Cardiac fibroblast (primary cell): ENCODE measurements at places on chromosomes 2 and 18.

DNA sequence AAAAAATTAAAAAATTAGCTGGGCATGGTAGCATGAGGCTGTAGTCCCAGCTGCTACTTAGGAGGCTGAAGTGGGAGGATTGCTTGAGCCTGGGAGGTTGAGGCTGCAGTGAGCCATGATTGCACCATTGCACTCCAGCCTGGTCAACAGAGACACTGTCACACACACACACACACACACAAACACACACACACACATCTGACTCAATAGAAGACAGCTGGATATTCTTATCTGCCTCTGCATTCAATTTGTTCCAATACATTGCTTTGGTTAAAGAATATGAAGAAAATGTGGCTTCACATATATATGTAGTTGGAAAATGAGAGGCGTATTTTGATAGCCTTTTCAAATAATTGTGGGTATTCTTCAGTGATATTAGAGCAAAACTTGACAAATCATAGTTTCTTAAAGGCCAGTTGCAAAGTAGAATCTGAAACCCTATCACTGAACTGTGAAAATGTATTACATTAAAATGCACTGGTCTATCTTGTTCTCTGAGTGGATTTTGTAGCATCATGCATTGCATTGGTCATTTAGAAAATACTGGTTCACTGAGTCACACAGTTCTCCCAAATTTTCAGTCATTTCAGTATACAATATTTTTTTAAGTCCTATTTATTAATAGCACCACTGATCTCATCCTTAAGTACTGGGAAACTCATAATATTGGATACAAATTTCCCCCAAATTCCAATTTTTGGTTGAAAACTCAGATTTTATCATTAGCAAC is 140.9 kb downstream of the MCFD2 start:
- DNase-seq = no peak

GRCh38 chr2:45583977-45584376 is 27.1 kb downstream of the SRBD1 start:
- DNase-seq = no peak

DNA sequence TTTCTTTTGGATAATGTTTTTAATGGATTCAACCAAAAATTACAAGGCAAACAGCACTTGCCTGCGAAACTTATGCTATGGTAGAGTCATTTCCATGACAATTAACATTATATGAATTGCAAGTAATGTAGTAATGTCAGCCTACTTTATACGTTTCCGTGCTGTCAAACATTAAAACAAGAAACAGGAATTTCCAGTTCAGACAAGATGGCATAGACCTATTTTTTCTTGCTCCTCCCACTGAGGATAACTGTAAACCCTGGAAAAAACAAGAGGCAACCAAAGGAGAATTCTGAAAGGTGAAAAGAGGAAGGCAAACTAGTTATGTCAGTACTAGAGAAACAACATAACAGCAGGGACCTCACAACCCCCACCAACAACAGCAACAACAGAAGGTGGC is 170.7 kb downstream of the DIS3L2 start:
- DNase-seq = no peak

DNA sequence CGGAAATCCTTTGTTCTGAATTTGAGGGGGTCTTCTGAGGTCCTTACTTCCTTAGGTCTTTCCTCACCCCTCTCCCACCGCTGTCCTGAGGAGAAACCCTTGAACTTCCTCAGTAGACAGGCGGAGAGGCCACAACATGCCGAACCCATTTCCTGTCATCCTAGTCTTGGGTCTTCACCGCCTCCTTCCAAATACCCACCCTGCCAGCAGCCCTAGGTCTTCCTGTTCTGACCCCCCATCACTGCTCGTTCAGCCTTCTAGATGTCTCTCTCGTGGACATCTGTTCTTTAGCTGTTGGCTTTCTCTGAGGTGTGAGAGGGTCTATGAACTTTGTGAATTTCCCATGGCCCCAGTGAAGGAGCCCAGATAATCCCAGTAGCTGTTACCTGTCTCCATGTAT is 27.2 kb upstream of the CYP27A1 start:
- no peak for DNase-seq

DNA sequence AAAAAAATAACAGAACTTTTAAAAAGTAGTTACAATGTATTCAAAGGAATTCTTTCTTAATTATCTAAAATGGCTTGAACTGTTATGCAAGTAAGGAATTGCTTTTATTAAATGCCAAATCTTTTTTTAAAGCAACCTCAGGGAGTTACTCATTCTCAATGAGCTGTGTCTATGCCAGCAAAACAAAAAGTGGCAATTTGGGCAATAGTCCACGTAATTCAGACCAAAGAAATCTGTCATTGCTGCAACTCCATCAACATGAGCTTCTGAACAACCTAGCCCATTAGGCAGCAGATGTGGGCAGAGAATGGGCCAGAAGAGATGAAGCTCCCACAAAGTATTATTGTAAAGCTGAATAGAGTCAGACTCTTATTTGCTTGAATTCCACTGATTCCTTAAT is 118.4 kb downstream of the ALK start:
- DNase-seq = peak; percentile 3

DNA sequence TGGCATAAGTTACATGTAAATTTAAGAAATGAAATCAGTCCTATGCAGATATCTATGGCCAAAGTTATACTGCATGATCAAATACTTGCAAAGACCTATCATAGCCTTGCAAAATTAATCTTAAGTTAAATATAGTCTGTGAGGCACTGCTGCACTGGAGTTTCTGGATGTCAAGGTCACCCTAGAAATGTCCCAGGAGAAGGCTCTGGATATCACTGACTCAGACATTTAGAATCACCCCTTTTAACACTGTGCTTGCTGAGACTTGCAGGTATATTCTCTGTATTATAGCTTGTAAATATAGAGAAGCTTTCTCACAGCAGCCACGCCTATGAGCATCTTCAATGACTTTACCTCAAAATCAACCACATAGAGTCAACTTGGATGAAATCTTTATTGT is 51.5 kb downstream of the ETAA1 start:
- DNase-seq = no peak

DNA sequence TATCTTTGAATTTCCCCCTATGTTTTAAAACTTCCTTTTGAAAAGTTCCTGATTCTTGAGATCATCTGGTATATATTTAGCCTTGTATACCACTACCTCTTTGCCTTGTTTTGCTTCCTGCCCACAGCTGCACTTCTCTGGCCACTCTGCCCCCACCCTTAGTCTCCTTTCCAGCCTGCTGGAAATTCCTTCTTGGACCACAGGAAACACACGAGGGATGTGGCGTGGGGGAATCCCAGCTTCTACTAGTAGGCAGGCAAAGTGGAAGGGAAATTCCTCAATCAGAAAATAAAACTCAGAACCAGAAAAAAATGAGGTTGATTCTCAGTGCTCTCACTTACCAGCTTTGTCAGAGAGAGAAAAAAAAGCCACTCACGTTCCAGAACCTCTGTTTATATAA is 13.4 kb downstream of the IL18RAP start:
- DNase-seq = peak; percentile 49

DNA sequence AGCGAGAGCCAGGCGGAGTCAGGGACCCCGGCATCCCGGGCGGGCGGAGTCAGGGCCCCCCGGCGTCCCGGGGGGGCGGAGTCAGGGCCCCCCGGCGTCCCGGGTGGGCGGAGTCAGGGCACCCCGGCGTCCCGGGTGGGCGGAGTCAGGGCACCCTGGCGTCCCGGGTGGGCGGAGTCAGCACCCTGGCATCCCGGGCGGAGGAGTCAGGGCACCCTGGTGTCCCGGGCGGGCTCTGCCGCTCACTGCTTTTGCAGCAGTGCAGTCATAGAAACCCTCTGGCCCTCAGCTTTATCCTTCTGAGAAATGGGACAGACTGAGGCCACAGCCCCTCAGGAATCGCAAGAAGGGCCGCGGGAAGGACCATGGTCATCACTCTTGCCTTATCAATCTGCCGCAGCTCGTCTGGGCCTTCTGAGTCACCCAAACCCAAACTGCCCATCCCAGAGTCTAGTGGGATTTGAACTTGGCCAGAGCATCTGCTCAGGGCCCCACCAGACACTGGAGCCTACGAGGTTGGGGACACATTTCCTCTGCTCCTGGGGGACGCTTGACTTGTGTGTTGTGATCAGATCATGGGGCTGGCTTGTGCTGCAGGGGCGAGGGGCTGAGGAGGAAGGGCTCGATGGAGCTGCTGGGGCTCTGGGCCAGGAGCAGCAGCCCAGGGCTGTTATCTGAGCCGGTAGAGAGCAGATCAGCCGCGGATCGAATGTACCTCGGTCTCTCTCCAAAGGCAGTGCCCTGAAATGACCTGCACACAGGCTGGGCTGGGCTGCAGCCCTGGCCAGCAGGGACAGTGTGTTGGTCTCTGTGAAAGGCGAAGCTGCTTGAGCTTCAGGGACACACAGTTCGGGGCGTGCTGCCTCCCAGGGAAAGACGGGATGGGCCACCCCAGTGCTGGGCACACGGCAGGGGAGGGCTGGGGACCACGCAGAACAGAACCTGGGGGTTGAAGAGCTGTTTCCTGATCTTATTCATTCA is 290.1 kb upstream of the HDAC4 start:
- DNase-seq = no peak

GRCh38 chr2:38504169-38504568 is 98.6 kb downstream of the HNRNPLL start:
- no peak for DNase-seq

- peak; percentile 56 for DNase-seq
Measured at GRCh38 chr2:234240917-234241316, 190.4 kb downstream of the SPP2 start.

GRCh38 chr2:118706844-118707243 is 140.6 kb downstream of the EN1 start:
- DNase-seq = no peak

DNA sequence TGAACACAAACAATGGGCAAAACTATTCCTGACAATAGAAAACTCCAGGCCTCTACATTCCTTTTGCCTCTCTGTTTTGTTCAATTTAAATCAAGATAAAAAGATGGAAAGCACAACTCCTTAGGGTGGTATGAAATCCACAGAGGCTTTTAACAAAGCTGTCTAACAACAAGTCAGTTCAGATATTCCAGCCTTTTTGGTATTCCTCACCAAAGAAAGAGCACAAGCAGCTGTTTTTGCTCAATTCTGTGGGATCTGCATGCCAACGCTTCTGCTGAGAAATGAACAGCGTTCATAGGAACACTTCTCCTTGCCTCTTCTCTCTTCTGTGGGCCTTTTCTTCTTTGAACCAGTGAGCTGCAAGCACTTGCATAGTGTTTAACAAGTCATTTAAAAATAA is 411.6 kb upstream of the TCF4 start:
- DNase-seq = no peak

GRCh38 chr2:158011055-158011771 is 90.5 kb upstream of the UPP2 start:
- no peak for DNase-seq

DNA sequence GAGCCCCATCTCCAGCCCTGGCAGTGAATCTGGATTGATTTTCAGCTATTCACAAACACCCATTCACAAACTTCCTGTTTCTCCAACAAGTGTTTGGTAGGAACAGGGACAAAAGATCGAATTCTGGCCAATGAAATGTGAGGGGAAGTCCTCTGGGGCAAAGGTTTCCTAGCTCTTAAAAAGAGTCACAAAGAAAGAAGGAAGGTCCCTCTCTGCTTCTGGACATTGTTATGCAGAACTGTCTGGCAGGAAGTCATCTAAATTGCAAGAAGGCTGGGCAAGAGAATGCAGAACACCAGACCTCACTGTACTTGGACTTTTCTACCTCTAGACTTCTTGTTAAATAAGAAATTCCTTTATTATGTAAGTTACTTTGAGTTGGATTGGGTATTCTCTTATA is 137.3 kb downstream of the CCDC148 start:
- no peak for DNase-seq

DNA sequence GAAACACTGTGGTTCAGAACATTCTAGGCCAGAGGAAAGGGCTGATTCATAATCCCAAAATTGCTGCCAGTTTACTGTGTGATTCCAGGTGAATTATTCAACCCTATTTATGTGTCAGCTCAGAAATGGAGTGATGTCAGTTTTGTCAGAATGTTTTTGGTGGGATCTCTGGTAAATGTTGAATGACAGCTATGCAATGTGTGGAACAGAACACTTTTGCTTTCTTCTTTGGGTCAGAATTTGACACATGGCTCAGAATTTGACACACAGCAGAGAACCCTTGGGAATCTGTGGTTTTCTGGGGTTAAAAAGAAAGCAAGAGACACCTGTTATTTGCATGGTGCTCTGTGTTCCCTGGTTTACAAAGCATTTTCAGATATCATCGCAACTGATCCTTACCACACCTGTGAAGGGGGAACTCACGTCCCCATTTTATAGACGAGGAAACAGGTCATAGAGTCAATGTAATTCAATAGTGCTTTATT is 1.6 kb upstream of the MTA3 start:
- DNase-seq = no peak

GRCh38 chr2:27369471-27370025 is 590 bp downstream of the EIF2B4 start:
- DNase-seq = peak; percentile 70

DNA sequence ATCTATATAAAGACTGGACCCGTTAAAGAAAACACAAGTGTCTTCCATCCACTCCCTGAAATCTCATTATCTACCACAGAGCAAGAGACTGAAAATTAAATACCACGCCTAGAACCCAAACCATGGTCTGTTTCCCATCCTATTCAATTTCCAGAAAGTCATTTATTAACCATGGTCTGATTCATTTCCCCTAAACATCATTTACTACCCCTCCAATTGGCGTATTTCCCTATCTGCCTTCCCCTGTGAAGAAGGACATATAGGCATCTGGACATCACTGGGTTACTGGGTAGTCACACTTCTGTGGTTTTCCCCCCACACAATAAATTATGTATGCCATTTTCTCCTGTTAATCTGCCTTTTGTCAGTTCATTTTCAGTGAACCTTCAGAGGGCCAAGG is 30.8 kb downstream of the CCDC93 start:
- peak; percentile 40 for DNase-seq

GRCh38 chr2:109513749-109514588 is 99.8 kb downstream of the SEPTIN10 start:
- peak; percentile 93 for DNase-seq

DNA sequence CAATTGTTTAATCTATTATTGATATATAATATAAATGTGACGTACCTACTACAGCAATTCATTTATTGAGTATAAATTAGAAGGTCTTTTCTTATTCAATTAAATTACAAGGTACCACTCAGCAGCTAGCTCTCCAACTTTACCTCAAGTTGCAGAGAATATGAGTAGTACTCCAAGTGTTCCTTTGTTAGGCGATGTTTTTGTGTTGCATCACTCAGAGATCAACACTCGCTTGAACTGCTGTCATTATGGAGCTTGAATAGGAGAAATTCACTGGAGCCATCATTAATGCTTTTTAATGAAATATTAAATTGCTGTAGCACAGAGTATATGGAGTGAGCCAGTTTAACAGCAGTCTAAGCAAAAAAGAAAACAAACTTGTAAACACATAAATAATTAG is 320.0 kb downstream of the FSIP2 start:
- no peak for DNase-seq

GRCh38 chr2:5756272-5756671 is 64.1 kb downstream of the SOX11 start:
- DNase-seq = no peak

DNA sequence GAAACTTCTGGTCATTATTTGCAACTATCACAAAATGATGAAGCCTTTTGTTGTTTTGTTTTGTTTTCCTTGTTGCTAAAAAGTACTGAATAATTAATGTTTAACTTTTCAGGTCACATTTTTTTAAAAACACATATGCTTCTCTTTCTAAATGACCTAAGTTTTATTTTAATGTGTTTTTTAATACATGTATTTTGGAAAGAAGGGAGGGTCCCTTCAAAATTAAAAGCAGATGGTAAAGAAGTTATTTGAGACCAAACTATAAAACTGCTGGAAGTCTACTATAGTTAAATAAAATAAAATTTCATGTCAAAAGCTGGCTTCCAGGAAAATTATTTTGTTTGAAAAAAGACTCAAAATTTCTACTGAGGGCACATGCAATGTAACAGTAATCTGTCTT is 39.5 kb upstream of the ASNSD1 start:
- no peak for DNase-seq
